ENCODE measurements at places on chromosomes 12 and 14.

DNA sequence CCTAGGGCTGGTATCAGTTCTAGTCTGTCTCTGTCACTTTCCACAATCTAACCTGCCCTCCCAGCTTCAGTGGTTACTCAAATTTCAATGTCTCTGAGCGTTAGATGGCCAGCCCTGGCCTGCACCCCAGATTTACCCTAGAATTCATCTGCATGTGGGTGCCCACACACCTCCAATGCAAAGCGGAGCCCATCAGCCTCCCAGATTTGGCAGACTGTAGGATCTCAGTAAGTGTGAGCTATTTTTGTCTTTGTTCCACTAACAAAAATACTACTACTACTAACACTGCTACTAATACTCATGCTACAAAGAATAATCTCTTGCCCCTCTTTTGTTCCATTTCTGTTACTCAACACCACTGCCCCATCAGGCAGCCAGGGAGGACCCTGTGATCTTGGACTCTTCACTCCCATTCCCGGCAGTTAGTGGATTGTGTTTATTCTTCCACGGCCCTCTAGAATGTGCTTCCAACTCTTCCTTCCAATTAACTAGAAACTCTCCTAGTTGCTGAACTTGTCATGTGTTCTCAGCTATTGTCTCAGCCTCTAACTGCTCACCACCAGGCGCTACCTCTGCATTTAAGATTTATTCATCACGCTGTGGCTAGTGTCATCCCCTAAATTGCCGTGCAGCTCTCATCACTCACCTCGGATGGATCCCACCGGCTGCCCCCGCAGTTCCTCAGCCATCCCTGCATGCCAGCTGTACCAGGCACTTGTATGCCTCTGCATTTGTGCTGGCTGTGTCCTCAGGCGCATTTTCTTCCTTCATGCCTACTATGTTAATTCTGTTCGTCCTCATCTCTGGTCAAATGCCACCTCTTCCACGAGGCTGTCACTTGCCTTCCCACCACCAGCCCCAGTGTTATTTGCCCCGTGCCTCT lies 150.6 kb upstream of the HIF1A start:
- DNase-seq = no peak

DNA sequence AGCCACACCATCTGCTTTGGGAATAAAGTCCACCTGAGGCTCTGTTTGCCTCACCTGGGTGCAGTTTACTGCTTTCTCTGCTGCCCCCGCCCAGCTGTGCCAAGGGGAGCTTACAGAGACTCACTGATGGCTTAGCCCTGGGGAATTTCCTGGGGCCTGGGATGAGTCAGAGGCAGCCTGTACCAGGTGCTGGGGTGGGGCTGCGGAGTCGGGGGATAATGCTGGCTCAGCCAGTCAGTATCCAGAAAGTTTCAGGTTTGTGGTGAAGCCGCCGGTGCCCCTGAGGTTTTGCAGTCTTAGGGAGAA lies 22.3 kb downstream of the PLEKHG3 start:
- DNase-seq = no peak

GRCh38 chr14:77406718-77407117 lies 16.6 kb downstream of the NOXRED1 start:
- no peak for DNase-seq

GRCh38 chr14:39731912-39732311 lies 299.7 kb upstream of the FBXO33 start:
- DNase-seq = no peak

- DNase-seq = no peak
Observed at GRCh38 chr12:25759752-25760151, 198.7 kb upstream of the RASSF8 start.

DNA sequence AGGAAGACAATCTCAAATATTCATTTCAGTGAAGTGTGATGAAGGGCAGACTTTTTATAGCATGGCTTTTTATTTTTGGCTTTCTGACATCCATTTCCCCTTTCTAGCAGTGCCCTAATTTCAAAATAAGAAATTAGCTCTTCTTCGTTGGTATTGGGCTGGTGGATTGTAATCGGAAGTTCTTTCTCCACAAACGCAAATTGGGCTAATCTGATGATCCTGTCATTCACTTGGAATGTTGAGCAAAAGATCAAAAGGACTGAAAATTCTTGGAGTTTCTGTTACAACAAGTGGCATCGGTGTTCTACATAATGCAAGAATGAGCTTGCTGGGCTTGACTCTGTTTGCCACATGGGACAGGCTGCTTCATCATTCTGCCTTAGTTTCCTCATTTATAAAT lies 1182.8 kb downstream of the FLRT2 start:
- DNase-seq = no peak

DNA sequence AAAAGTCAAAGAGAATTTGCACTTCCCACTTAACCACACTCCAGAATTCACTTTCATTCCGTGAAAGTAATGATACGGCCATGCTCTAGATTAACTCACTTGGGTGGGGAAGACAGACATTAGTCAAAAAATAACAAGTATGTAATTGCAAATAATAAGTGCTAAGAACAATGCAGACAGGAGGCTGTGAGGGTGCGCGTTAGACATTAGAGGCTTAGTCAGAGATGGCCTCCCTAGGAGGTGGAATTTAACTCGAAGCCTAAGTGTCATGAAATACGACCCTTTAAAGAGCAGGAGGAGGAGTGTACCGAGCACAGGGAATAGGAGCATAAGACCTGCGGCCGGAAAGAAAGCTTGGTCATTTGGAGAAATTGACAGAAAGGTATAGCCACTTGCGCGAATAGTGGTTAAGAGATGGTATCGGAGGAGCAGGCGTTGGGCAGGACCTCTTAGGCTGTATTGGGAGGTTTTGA lies 628 bp downstream of the SNRPF start:
- no peak for DNase-seq

GRCh38 chr14:29668201-29668600 lies 259.4 kb downstream of the PRKD1 start:
- no peak for DNase-seq

Data from activated T-cell treated with anti-CD3 and anti-CD28 coated beads for 1 hour (primary cell).